ENCODE measurements at places on chromosomes 7 and 10.
A peak's percentile ranks its signal among the peaks of the same experiment; 100 is the strongest.

GRCh38 chr10:58305821-58306220 is 29.0 kb upstream of the UBE2D1 start:
- H3K27me3 ChIP-seq = peaks cover 33% of the 10 kb centered on the region
- H3K27ac ChIP-seq = no peak overlapping the region
- H3K4me1 ChIP-seq = no peaks in the 10 kb centered on the region
- no peak overlapping the region for H3K4me3 ChIP-seq

DNA sequence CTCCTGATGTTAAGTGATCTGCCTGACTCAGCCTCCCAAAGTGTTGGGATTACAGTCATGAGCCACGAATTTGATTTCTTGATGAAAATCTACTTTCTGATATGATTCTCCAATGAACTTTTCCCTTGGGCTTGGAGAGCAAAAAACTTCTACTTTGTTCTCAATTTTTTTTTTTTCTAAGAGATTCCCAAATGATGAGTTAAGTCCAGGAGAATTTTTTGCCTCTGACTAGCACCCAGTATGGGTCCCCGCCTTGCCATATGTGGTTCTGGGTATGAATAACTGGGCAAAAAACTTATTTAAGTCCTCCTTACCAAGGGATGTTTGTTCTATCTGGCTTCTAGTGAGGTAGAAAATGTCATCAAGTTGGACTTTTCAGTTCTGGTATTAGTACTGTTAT is 147.9 kb upstream of the LYZL1 start:
- H3K27me3 ChIP-seq = peaks cover 16% of the 10 kb centered on the region
- no peak overlapping the region for H3K4me3 ChIP-seq
- H3K36me3 ChIP-seq = no peaks in the 10 kb centered on the region
- H3K4me1 ChIP-seq = no peaks in the 10 kb centered on the region
- no peak overlapping the region for H3K27ac ChIP-seq

- no peaks in the 10 kb centered on the region for H3K4me1 ChIP-seq
- no peak overlapping the region for H3K27ac ChIP-seq
- DNase-seq = no peak
- peaks cover 1% of the 10 kb centered on the region for H3K27me3 ChIP-seq
- no peak overlapping the region for H3K4me3 ChIP-seq
These were observed 23.3 kb upstream of the PARD3 start for GRCh38 chr10:34838366-34838900.

GRCh38 chr10:26503911-26504310 is 65.8 kb downstream of the APBB1IP start:
- H3K27ac ChIP-seq = peak overlapping the region; percentile 4
- DNase-seq = peak; percentile 26
- H3K4me3 ChIP-seq = no peak overlapping the region
- no peaks in the 10 kb centered on the region for H3K27me3 ChIP-seq
- H3K4me1 ChIP-seq = peaks cover 2% of the 10 kb centered on the region
- peaks cover 65% of the 10 kb centered on the region for H3K36me3 ChIP-seq

DNA sequence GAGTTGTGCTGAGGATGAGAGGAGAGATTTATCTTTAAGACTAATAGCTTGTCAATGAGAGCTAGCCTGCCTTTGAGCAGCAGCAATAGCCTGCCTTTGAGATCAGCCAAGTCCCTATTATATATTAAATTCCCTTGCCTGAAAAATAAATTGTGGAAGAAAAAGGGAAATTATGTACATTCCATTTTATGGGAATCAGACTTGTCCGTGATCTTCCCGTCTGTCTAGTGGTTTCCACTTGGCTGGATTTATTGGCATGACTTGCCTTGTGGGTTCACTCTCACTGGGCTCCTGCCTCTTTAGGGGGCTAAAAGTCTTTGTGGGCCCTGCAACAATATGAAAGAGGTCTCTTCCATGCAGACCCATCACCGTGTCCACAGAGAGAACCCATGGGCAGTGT is 171.7 kb upstream of the FRMD4A start:
- no peak for DNase-seq
- H3K27me3 ChIP-seq = no peaks in the 10 kb centered on the region
- no peak overlapping the region for H3K4me3 ChIP-seq
- H3K4me1 ChIP-seq = peaks cover 36% of the 10 kb centered on the region
- H3K27ac ChIP-seq = no peak overlapping the region

DNA sequence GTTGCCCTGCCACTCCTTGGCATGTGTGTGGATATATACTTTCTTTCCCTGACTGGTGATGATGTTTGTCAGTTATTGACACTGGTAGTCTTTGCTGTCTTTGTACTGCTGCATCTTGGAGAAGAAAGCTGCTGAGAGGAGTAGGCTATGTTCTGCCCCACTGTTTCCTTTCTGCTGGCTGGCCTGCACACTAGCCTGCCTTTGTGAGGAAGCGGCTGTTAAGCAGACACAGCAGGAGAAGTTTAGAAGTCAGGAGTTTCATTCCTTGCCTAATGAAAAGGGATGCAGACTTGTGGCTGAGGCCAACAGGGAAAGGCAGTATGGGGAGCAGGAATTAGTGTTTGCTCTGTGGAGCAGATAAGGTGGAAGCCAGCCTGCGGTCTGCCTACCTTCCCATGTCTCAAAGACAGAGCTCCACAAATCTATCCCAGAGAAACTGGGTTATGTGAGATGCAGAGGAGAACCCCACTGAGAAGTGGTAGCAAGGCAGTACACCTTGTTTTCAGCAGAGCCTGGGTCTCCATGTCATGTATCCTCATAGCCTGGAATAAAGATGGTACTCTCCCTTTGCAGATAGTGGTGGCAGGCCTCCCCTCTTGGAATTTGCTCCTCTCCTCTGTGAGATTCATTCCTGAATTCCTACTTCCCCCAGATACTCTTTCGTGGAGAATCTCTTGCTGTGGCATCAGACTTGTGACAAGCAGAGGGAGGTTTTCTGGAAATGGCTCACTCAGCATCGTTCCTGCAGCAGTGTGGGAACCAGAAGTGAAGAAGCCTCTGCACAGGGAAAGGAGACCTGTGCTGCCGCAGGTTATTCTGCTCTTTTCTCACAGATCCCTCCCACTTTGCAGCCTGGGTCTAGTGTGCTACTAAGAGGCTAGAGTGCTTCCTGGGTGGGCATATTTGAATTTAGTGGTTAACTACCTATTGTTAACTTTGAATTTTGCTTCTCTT is 130.2 kb downstream of the LRRC4 start:
- H3K27me3 ChIP-seq = no peaks in the 10 kb centered on the region
- no peak for DNase-seq
- peaks cover 12% of the 10 kb centered on the region for H3K36me3 ChIP-seq
- H3K4me1 ChIP-seq = peaks cover 31% of the 10 kb centered on the region

- no peaks in the 10 kb centered on the region for H3K36me3 ChIP-seq
- no peak overlapping the region for H3K4me3 ChIP-seq
- DNase-seq = no peak
- H3K27ac ChIP-seq = no peak overlapping the region
- no peaks in the 10 kb centered on the region for H3K4me1 ChIP-seq
- H3K27me3 ChIP-seq = no peaks in the 10 kb centered on the region
These were observed 225.3 kb downstream of the GLRX3 start for GRCh38 chr10:130361351-130362105.

GRCh38 chr7:50308532-50309385 is 4.2 kb downstream of the IKZF1 start:
- peaks cover 87% of the 10 kb centered on the region for H3K36me3 ChIP-seq
- DNase-seq = peak; percentile 44
- H3K4me1 ChIP-seq = peaks cover 23% of the 10 kb centered on the region
- H3K27ac ChIP-seq = peak overlapping the region; percentile 100
- H3K27me3 ChIP-seq = no peaks in the 10 kb centered on the region

- DNase-seq = no peak
- H3K4me3 ChIP-seq = no peak overlapping the region
These were observed 256.3 kb downstream of the POU6F2 start for GRCh38 chr7:39233851-39234529.

DNA sequence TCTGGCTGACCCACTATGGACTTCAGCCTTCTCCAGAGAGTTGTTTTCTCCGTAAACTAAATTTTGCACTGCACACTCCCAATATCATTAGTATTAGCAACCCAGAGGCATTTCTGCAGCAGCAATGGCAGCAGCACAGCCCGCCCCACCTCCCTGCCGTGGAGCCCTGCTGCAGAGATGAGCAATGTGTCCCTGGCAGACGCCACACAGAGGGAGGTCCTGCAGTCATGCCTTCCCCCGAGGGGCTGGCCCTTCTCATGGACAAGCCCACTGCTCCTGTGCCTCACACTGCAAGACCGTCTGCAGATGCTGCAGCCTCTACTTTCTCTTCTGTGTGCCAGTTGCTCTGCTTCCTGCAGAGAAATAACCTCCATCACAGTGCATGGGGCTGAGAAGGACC is 393.4 kb upstream of the MKI67 start:
- no peaks in the 10 kb centered on the region for H3K4me1 ChIP-seq
- no peak for DNase-seq
- H3K36me3 ChIP-seq = no peaks in the 10 kb centered on the region
- H3K27ac ChIP-seq = no peak overlapping the region

DNA sequence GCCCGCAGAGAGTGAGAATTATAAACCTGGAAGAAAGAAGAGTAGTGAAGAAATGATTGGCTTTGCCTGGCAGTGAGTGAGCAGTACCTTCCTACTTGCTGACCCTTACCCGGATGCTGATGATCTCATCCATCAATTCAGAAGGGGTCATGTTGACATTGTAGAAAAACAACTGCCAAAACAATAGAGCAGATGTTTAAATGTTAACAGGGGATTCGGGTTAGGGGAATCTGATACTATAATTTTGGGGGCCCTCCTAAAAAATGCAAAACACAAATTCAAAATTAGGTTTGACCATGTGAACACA is 78.1 kb downstream of the MYOF start:
- H3K36me3 ChIP-seq = no peaks in the 10 kb centered on the region
- DNase-seq = no peak
- H3K27ac ChIP-seq = no peak overlapping the region
- peaks cover 4% of the 10 kb centered on the region for H3K4me1 ChIP-seq

DNA sequence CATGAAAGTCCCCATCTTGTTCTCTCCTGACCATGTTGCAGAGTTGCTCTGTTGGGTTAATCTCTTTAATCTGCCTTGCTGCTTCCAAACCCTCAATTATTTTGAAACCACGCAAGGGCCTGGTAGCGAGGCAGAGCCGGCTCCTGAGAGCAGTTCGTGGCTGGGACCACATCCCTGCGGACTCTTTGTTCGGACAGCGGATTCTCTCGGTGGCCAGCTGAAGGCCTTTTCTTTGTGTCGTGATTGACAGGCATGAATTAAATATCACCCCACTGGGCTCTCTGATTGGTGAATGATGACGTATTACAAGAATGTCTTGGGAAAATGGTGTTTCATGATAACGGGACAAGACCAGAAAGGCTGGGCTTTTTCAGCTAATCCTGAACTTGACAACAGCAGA is 66.9 kb upstream of the ARHGAP21 start:
- no peak overlapping the region for H3K27ac ChIP-seq
- no peaks in the 10 kb centered on the region for H3K4me1 ChIP-seq
- no peaks in the 10 kb centered on the region for H3K27me3 ChIP-seq
- no peak overlapping the region for H3K4me3 ChIP-seq
- H3K36me3 ChIP-seq = no peaks in the 10 kb centered on the region
- DNase-seq = no peak

- peak overlapping the region; percentile 48 for H3K27ac ChIP-seq
- no peak overlapping the region for H3K4me3 ChIP-seq
- H3K4me1 ChIP-seq = peaks cover 23% of the 10 kb centered on the region
- no peak for DNase-seq
- H3K27me3 ChIP-seq = peaks cover 2% of the 10 kb centered on the region
- H3K36me3 ChIP-seq = no peaks in the 10 kb centered on the region
These were observed 36.0 kb downstream of the LRRC72 start for GRCh38 chr7:16562456-16563220.

DNA sequence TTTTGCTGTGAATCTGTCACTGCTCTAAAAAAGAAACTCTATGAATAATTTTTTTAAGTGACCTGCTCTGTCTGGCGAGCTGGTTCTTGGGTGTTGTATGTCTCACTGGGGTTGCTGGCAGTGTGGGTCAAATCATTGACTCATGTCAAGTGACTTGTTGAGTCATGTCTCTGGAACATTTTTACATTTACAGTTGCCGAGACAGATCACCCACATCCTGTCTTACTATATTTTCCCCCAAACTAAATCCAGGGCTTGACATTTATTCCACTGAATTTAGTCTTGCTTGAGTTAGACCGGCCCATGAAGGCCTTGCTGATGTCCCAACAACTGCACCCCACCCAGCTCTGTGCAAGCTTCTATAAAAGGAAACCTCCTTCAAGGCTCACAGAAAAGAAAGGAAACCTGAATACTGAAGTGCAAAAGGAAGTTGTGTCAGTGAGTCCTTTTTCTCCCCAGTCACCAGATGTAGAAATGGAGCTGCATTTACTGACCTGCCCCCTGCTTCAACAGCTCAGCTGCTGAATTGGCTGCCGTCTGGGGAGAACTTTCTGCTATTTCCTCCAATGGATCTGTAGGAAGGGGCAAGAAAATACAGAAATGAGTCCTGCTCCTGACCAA is 290.3 kb downstream of the TNS3 start:
- peaks cover 9% of the 10 kb centered on the region for H3K4me1 ChIP-seq
- peaks cover 4% of the 10 kb centered on the region for H3K27me3 ChIP-seq
- no peak overlapping the region for H3K4me3 ChIP-seq
- DNase-seq = no peak
- H3K36me3 ChIP-seq = no peaks in the 10 kb centered on the region

GRCh38 chr10:114373631-114374030 is 30.7 kb downstream of the AFAP1L2 start:
- H3K27me3 ChIP-seq = peaks cover 15% of the 10 kb centered on the region
- no peaks in the 10 kb centered on the region for H3K36me3 ChIP-seq
- no peak for DNase-seq
- H3K27ac ChIP-seq = no peak overlapping the region

GRCh38 chr10:121800831-121801230 is 127.0 kb downstream of the ATE1 start:
- H3K4me3 ChIP-seq = no peak overlapping the region
- DNase-seq = no peak
- peaks cover 7% of the 10 kb centered on the region for H3K36me3 ChIP-seq
- H3K27ac ChIP-seq = no peak overlapping the region

DNA sequence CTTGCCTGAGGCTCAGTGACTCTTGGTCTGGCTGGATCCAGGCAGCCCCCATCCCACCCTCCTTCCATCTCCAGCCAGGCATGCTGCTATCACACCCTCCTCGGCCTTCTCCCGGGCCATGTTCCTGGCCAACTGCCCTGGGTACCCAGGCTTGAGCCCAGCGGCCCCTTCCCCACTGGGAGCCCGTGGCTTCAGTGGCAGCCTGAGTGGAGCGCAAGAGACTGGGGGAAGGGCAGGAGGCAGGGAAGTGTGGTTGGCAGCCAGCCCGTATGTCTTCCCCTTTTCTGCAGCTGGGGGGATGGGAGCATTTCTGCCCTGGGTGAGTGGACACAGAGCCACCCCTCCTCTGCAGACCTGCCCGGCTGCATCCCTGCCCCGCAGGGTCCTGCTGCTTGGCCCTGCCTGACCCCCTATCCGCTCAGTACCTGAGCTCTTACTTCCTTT is 148.5 kb downstream of the ARHGAP22 start:
- H3K36me3 ChIP-seq = no peaks in the 10 kb centered on the region
- DNase-seq = no peak
- no peak overlapping the region for H3K27ac ChIP-seq

All from activated CD4-positive, alpha-beta T cell treated with anti-CD3 and anti-CD28 coated beads, Interleukin-2, amount 10 ng/mL, durations not matched to agents 7 days and 5 days (primary cell).